Airway epithelial cell (primary cell): ENCODE measurements at places on chromosomes 11 and 22. TPM values are rescaled to one million over a fixed set of nuclear protein-coding genes. Genes with fewer than 3 reads are reported as not detected.

GGT1 gene
- total RNA-seq, result 0.56 and 1.9 TPM in 2 replicates

LMNTD2 gene
- total RNA-seq, result 0.56 and 1.7 TPM in 2 replicates

POU2AF2 gene
- not detected in 2 replicates for total RNA-seq

DEFB131B gene
- not detected in 2 replicates for total RNA-seq

DNAJB7 gene
- not detected in 2 replicates for total RNA-seq

GRAMD1B gene
- 0.46 and 1.4 TPM in 2 replicates for total RNA-seq

BARX2 gene
- total RNA-seq, result 25.7 and 30.1 TPM in 2 replicates

TRPM5 gene
- not detected in 2 replicates for total RNA-seq

CNIH2 gene
- not detected in 2 replicates for total RNA-seq

SLC29A2 gene
- 5.9 and 8.7 TPM in 2 replicates for total RNA-seq

ATXN10 gene
- 81.1 and 102 TPM in 2 replicates for total RNA-seq

MS4A12 gene
- not detected in 2 replicates for total RNA-seq

ARFIP2 gene
- 55.6 and 60.4 TPM in 2 replicates for total RNA-seq

TRPC6 gene
- total RNA-seq, result 0.33 and 0.63 TPM in 2 replicates

GRIA4 gene
- not detected in 2 replicates for total RNA-seq

OR51S1 gene
- not detected in 2 replicates for total RNA-seq

RIMBP3C gene
- total RNA-seq, result 0.14 TPM in 1 of 2 replicates, not detected in the other

OR4A5 gene
- total RNA-seq, result not detected in 2 replicates

PPARA gene
- total RNA-seq, result 2.5 and 5.6 TPM in 2 replicates

P2RX6 gene
- 0.21 and 0.28 TPM in 2 replicates for total RNA-seq
